ENCODE measurements at places on chromosomes 3 and 15. TPM values are rescaled to one million over a fixed set of nuclear protein-coding genes. Genes with fewer than 3 reads are reported as not detected.

GOLGA8B gene
- 15.8 TPM for total RNA-seq

HYAL3 gene
- 9.6 TPM for total RNA-seq

GOLGA6L7 gene
- total RNA-seq: not detected

POMGNT2 gene
- 5.9 TPM for total RNA-seq

CTXN2 gene
- not detected for total RNA-seq

MESP1 gene
- 5.5 TPM for total RNA-seq

SPRED1 gene
- total RNA-seq: 5.7 TPM

GOLGB1 gene
- 16.8 TPM for total RNA-seq

RBP2 gene
- total RNA-seq: not detected

NECTIN3 gene
- 22.3 TPM for total RNA-seq

SLC22A13 gene
- not detected for total RNA-seq

PLSCR2 gene
- total RNA-seq: not detected

CCDC13 gene
- 0.46 TPM for total RNA-seq

SPESP1 gene
- total RNA-seq: not detected

LMAN1L gene
- not detected for total RNA-seq

CYP1A2 gene
- total RNA-seq: 0.05 TPM

SOX14 gene
- not detected for total RNA-seq

SLC28A1 gene
- total RNA-seq: not detected

All from A549 treated with GW870086 at 1 μM for 4 hours (cell line).